ENCODE measurements at places on chromosomes 12 and 14. TPM values are rescaled to one million over a fixed set of nuclear protein-coding genes. Genes with fewer than 3 reads are reported as not detected.

The CEP128 gene
- total RNA-seq = 4.4 TPM

- H3K4me1 ChIP-seq = no peaks in the 10 kb centered on the region
- H3K36me3 ChIP-seq = no peaks in the 10 kb centered on the region
- H3K27me3 ChIP-seq = no peaks in the 10 kb centered on the region
- H3K4me3 ChIP-seq = no peak overlapping the region
- H3K27ac ChIP-seq = no peak overlapping the region
These were observed 111.5 kb upstream of the TMPO start for GRCh38 chr12:98403936-98404335.

DNA sequence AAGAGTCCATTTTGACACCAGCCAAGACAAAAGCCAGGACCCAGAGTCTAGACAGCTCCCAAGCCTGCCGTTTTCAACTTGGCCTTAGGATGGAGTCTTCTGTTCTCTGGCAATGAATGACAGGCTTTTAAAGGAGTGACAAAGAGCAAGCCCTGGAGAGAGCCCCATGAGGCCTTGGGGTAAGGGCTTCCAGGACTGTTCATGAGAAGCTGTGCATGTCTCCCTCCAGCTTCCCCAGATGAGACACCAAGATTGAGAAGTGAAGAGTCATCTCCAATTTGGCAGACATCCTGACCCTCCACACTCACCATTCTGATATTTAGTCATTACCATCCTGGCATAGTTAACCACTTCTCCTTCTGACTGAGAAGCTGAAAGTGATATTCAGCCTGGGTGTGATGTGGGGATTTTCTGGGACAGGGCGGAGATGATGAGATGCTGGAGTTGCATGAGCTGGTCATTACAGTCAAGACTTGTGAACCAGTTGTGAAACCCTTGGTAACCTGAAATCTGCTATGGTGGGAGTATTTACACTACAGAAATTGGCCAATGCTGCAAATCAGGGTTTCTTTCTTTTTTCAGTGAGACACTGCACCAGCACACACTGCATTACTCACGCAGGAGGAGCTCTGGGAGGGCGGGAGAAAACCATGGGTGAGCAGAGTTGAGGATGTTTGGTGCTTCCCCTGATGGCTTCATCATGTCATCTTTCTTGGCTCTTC is 77.8 kb downstream of the VCPKMT start:
- no peaks in the 10 kb centered on the region for H3K27me3 ChIP-seq
- no peak overlapping the region for H3K4me3 ChIP-seq
- H3K4me1 ChIP-seq = peaks cover 11% of the 10 kb centered on the region
- DNase-seq = no peak

DNA sequence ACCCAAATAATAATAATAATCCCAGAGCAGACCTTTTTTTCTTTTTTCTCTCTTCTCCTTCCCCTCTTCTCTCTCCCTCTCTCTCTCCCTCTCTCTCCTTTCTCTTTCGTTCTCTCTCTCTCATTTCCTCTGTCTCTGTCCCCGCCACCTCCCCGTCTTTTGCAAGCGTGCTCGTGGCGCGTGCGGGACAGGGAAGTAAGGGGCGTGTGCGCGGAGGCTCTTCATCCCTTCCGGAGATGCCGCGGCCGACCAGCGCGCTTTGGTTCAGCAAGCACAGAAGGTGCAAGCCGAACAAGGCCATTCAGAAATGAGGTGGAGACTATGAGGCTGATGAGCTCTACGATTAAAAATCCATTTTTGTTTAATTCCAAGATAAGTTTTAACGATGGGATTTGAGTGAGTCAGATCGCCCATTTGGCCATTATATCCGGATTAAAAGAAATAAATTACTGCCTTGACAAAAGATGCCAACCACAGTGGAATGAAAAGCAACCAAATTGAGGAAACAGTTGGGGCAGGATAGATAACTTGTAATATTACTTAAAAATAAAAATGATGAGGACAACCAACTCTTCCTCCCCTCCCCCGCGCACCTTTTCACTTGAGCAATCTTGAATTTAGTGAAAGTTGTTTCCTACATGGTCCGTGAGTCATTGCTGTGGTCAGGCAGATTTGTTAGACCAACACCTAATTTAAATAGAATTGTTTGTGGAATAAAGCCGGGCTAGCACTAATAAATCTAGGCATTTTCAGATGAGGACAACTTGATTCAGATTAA is 1.2 kb upstream of the AMIGO2 start:
- H3K36me3 ChIP-seq = no peaks in the 10 kb centered on the region
- H3K27ac ChIP-seq = peak overlapping the region; percentile 77
- H3K4me1 ChIP-seq = no peaks in the 10 kb centered on the region
- H3K4me3 ChIP-seq = peak overlapping the region; percentile 55
- DNase-seq = peak; percentile 49
- H3K27me3 ChIP-seq = peaks cover 9% of the 10 kb centered on the region

Measured in colonic mucosa (tissue), 4 donors.